ENCODE measurements at places on chromosomes 16 and 17.

DNA sequence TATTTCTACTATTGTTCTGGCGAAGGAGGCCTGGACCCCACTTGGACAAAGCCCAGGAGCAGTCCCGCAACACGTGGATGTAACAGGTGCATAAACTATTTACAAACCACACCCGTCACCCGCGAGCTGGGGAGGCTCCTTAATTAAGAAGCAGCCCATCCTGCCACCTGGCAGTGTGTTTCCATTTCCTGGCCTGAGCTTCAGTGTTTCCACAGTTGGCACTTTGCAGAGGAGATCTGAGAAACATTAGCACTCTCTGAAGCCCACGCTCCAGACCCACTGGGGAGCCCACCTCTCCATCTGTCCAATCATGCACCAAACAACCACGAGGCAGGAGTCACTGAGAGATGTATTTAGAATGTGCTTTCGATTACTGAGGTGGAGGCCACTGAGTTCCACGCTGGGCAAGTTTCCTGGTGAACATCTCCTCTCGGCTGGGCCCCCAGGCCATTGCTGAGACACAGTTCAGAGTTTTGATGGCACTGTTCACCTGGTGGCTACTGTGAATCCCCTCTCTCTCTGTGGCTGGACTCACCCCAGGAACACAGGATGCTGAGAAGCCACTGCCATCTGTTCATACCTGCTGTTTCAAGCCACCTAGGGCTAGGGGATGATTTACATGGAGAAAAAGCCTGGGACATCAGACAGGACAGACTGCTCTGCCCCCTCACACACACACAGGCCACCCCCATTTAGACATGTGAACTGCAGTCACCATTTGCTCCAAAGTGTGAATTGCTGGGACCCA, 129.1 kb downstream of the AIPL1 start:
- no peak for DNase-seq

DNA sequence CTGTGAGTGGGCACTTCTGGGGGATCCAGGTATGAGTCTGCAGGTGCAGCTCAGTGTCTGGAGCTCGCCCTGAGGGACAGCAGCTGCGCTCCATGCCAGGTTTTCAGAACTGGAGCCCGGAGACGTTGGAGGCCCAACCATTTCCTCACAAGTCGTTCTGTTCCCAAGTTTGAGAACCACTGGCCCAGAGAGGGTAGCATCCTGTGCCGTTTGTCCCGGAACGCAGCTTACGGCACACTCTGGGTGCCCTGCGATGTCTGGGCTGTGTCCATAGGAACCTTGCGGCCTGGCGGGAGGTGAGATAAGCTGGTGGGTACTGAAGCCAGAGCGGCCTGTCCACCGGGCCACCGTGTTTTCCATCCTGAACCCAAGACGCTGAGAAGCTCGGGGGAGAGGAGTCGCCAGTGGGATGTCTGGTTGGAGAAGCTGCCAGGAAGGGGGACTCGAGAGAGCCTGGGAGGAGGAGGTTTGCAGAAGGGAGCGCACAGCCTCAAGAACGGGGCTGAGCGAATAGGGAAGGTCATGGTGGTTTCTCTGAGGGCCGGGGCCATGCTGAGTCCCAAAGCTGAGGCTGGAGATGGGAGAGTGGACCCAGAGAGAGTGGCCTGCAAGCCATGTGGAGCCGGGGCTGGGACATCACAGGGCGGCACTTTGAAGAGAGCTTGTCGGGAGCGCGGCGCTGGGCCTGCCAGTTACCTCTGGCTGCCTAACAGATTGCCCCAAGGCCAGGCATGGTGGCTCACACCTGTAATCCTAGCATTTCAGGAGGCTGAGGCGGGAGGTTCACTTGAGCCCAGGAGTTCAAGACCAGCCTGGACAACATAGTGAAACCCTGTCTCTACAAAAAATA, 211.0 kb upstream of the GSE1 start:
- no peak for DNase-seq

- no peak for DNase-seq
These were observed 299.3 kb downstream of the SOX9 start for GRCh38 chr17:72419866-72420774.

DNA sequence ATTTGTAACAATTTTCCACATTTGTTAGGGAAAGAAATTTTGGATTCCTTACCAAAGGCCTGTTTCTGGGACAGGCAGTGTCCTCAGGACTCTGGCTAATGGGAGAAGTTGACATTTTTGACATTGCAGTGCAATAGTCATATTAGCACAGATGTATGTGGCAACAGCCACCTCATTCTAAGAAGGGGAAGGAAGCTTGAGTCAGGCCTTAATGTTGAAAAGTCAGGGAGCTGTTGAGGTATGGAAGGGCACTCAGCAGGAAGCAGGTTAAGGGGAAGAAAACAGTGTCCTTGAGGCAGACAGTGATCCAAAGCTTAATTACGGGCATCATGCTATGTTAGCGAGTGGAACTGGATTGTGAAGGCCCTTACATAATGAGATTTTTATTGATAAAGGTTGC, 20.9 kb downstream of the AKTIP start:
- no peak for DNase-seq

DNA sequence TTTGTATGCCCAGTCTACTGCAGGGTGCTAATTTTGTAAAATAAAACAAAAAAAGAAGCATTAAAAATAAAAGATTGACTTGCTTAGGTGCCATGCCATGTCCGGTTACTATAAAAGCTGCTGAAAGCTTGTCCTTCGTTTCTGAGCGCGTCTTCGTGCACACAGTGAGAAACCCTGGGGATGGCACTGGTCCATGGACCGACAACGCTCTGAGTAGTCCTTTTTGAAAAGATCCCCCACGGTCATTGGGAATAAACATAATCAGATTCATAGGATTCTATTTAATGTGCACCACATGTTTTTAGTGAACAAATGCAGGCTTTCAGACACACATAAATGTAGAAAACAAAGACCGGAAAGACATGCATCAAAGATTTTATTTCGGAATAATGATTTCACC, 146.3 kb downstream of the XYLT1 start:
- DNase-seq, result no peak

DNA sequence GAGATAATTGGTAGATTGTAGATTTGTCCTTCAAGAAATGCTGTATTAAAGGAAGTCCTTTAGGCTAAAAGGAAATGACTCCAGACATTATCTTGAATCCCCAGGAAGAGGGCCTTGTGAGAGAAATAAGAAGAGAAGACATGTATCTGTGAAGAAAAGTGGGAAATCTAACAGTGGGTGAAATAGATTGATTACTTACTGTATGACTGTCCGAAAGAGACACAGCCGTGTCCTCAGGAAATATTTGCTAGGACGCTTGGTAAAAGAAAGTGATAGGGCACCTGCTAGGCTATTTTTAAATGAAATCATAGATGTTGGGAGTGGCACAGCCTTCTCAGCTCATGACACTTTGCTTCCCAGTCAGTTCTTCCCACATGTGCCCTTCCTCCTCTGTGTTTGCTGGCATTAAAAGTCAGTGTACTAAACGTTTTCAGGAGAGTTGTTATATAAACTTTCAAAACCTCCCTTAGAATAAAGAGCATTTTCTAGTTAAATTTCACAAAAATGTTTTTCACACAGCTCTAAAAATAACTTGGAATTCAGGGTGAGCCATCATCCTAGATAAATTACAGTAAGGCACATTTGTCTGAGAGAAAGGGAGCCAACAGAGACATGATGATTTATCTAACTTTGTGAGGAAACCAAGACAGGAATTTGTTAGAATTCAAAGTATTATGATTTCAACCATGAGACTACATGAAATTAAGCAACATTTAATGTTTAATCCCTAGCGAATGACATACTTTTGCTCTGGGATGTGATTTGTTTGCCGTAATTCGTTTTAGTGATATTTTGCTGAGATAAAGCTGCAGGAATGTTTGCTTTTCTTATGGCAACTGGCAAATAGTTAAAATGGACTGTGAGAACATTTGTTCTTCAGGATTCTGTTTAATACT, 35.0 kb downstream of the DHRS7B start:
- DNase-seq, result no peak

- DNase-seq, result no peak
These were observed 51.5 kb downstream of the BANP start for GRCh38 chr16:88002749-88003148.

DNA sequence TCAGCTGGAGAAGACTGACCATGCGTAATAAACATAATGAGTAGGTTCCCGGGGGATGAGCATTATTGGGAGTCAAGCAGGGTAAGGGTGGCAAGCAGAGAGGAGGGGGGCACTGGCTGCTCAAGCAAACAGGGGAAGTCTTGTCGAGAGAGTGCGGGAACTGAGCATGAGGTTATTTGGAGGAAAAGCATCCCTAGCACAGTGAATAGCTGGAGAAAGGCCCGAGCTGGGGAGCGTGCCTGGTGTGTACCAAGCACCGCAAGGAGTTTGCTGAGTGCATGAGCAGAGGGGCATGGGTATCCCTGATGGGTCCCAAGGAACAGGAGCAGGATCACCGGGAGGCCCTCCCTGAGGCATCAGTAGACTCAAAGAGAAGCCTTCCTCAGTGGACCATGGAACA, 17.2 kb downstream of the CYTH1 start:
- DNase-seq, result no peak

DNA sequence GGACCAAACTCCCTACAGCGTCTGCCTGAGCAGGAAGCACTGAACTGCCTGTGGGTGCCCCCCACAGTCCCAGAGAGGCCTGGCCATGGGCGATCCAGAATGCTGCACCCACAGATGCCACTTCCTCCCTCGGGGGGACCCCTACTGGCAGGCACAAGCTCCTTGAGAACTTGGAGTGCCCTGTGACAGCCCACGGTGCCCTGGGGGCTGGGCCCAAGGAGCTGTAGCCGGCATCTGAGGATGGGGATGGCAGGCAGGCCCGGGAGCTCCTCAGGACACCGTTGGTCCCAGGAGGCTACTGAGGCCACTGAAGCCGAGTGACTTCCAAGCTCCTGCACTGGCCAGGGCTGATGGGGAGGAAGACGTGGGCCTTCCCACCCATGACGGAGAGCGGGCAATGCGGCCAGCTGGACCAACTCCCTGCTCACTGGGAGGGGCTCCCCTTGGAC, 15.1 kb upstream of the RASD1 start:
- no peak for DNase-seq

GRCh38 chr17:11031787-11032186, 193.9 kb upstream of the PIRT start:
- no peak for DNase-seq

DNA sequence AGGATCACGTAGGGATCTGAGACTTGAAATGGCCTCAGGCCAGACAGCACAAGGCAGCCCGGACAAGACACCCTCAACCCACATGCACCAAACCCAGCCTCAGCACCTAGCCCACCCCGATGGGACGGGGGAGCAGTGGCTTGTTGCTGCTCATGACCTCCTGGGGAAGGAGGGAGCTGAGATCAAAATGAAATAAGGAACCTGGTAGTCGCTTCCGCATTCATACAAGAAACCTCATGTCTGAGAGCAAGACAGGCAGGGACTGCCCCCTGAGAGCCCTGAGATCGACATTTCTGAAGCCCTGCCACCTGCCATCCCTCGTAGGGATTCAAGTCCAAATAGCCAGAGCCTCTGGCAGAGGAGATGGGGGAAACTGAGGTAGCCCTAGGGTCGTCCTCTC, 5.7 kb upstream of the CEP131 start:
- DNase-seq, result no peak

- DNase-seq, result no peak
These were observed 26.4 kb upstream of the RMI2 start for GRCh38 chr16:11318817-11319216.

DNA sequence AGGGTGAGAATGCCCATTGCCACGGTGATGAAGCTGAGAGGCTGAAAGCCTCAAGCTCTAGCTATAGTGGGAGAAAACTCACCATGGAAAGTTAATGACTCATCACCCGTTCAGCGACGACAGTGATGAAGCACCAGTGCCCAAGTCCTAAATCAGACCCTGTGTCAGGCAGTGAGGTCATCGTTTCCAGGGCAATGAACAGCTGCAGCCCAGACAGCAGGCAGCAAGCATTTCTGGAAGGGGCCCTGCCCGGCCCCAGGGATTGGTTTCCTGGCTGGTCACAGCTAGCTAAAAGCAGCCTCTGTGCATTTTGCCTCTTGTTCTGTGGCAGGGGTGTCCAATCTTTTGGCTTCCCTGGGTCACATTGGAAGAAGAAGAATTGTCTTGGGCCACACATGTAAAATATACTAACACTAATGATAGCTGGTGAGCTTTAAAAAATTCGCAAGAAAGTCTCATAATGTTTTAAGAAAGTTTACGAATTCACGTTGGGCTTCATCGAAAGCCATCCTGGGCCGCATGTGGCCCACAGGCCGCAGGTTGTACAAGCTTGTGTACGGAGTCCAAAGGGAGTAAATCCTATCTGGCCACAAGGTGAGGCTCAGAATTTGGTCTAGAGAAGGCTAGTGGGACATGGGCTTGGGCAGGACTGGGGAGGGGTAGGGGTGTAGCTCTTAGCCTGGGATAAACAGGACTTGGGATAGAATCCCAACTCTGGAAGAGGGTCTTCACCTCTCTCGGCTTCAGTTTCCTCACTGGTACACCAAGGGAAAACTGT, 40.6 kb downstream of the MIS12 start:
- DNase-seq, result peak; percentile 86

DNA sequence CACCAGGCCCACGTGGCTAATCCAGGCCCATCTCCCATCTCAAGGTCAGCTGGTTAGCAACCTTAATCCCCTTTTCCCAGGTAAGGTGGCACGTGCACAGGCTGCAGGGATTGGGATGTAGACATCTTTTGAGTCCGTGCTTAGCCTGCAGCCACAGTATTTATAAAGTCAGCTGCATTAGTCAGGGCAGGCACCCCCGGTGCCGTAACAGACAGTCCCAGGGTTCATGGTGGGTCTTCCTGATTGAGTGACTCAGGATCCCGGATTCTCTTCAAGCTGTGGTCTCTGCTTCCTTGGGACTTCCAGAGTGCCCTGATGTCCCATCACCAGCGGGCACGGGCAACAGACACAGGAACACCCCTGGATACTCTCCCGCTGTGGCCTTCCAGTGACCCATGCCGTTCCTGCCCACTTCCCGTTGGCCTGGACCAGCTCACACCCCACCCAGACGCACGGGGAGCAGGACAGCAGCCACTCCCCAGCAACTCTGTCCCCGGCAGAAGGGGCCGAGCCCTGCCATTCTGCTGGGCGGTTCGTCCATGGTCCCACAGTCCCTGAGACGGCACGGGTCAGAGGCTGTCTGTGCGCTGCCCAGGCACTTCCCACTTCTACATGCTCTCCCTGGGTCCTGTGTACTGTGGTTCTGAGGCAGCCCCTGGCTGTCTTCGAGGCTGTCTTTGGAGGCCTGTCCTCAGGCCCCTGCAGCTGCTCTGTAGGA, 248.6 kb upstream of the GSE1 start:
- no peak for DNase-seq

DNA sequence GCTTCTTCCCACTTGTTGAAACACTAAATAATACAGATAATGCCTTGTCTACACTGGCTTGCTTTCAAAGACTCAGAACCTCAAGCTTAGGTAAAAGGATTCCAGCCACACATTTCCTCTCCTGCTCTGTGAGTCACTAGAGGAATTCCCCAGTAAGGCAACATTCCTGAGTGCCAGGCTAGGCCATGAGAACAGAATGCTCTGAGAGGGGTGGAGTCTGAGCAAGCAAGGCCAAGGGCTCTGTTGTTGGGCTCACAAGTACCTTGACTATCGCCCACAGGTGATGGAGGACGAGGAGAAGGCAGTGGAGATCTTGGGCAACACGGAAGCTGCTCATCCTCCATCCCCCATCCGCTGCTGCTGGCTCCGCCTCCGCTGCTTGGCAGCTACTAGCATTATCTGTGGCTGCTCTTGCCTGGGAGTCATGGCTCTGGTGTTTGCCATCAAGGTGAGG, 6.7 kb upstream of the PHKG2 start:
- no peak for DNase-seq

- no peak for DNase-seq
These were observed 12.9 kb downstream of the TRPV2 start for GRCh38 chr17:16428098-16428882.

- DNase-seq, result no peak
These were observed 285.4 kb downstream of the SHISA9 start for GRCh38 chr16:13186813-13187212.

- DNase-seq, result no peak
These were observed 158.1 kb downstream of the HAPSTR1 start for GRCh38 chr16:9249534-9249933.
